ENCODE measurements at places on chromosomes 16 and 17. TPM values are rescaled to one million over a fixed set of nuclear protein-coding genes. Genes with fewer than 3 reads are reported as not detected.

DNA sequence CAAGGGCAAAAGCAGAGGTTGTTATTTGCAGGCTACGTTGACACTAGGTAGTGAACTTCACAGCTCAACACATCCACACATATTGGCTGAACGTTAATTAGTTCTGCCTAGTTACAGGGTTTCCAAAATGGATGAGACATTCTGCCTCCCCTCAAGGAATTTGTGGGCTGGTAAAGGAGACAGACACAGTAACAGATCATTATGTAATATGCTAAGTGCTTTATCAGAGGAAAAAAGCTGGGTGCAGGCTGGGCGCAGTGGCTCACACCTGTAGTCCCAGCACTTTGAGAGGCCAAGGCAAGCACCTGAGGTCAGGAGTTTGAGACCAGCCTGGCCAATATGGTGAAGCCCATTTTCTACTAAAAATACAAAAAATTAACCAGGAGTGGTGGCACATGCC, 26.2 kb downstream of the BMERB1 start:
- no peak for DNase-seq

NOD2 gene
- 0.47 TPM for polyA plus RNA-seq

STX4 gene
- 32.8 TPM for polyA plus RNA-seq

GRCh38 chr16:10228779-10229178, 46.6 kb upstream of the GRIN2A start:
- no peak for DNase-seq

- no peak for DNase-seq
These were observed 49.5 kb downstream of the COX4I1 start for GRCh38 chr16:85848986-85849385.

- DNase-seq, result no peak
These were observed 22.1 kb upstream of the FASN start for GRCh38 chr17:82120148-82120547.
